Mesangial cell (primary cell): ENCODE measurements at places on chromosomes 1 and 21. TPM values are rescaled to one million over a fixed set of nuclear protein-coding genes. Genes with fewer than 3 reads are reported as not detected.

The DNAH14 gene
- 5.2 and 6.0 TPM in 2 replicates for total RNA-seq

The RIT1 gene
- 13.9 and 22.4 TPM in 2 replicates for total RNA-seq

The S100A1 gene
- 4.4 TPM in 1 of 2 replicates, not detected in the other for total RNA-seq

The CHRNB2 gene
- 0.25 TPM in 1 of 2 replicates, not detected in the other for total RNA-seq

The PINK1 gene
- 26.2 and 67.3 TPM in 2 replicates for total RNA-seq

The STXBP3 gene
- 12.2 and 13.1 TPM in 2 replicates for total RNA-seq

The ISG15 gene
- 48.7 and 68.0 TPM in 2 replicates for total RNA-seq

The GRIK3 gene
- not detected in 2 replicates for total RNA-seq

The CCDC30 gene
- 0.49 and 2.4 TPM in 2 replicates for total RNA-seq

The RAP1GAP gene
- total RNA-seq = 2.6 and 36.0 TPM in 2 replicates

The CCDC17 gene
- under 0.01 and 0.89 TPM in 2 replicates for total RNA-seq

The NES gene
- total RNA-seq = 13.4 and 31.9 TPM in 2 replicates

The CFAP57 gene
- 0.25 TPM in 1 of 2 replicates, not detected in the other for total RNA-seq

The OR2AJ1 gene
- 0.13 TPM in 1 of 2 replicates, not detected in the other for total RNA-seq

The C1orf87 gene
- under 0.01 TPM in 1 of 2 replicates, not detected in the other for total RNA-seq

The PLA2G4A gene
- total RNA-seq = 0.89 and 4.2 TPM in 2 replicates

The HSD3B2 gene
- not detected in 2 replicates for total RNA-seq

The SIPA1L2 gene
- total RNA-seq = 10.8 and 29.8 TPM in 2 replicates

The AKR7A3 gene
- total RNA-seq = 0.51 and 0.65 TPM in 2 replicates

The AADACL4 gene
- total RNA-seq = 0.13 TPM in 1 of 2 replicates, not detected in the other

The MROH7 gene
- 0.13 TPM in 1 of 2 replicates, not detected in the other for total RNA-seq

The LCE2B gene
- not detected in 2 replicates for total RNA-seq
